ENCODE measurements at places on chromosomes 7 and 10. TPM values are rescaled to one million over a fixed set of nuclear protein-coding genes. Genes with fewer than 3 reads are reported as not detected.

DNA sequence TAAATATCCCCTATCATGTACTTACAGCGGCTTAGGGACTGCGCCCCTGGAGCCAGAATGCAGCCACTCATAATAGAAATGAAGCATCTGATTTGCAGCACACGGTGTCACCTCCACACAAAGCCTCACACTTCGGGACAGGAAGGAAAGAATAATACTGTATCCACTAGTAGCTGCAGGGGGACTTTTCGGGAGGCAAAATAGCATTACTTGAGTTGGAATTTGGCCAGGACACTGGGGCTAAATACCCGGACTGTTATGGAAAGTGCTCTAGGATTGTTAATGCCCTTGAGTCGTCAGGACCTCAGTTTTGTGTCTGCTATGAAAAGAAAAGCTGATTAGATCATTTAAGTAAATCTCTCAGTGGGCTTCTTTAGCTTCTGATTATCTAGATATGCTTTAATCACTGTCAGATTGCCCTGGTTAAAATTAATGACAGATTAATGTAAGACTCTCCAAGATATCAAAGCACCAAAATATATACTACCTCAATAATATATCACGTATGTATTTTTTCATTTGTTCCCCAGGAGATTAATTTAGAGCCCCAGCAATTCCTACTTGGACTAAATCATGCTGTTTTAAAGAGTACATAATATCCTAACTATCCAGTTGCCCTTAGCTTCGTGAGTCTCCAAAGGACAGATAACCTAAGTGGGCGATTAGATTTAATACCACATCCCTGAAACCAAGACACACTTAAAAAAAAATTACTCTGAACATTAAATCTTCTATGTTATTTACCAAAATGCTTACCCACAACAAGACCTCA lies 173.0 kb upstream of the NEBL start:
- no peak for DNase-seq

- no peak for DNase-seq
Observed at GRCh38 chr7:112012242-112012641, 194.0 kb downstream of the DOCK4 start.

- DNase-seq, result no peak
Observed at GRCh38 chr10:78596556-78596955, 472.2 kb upstream of the ZMIZ1 start.

- no peak for DNase-seq
Observed at GRCh38 chr7:33745934-33746333, 159.4 kb upstream of the BMPER start.

DNA sequence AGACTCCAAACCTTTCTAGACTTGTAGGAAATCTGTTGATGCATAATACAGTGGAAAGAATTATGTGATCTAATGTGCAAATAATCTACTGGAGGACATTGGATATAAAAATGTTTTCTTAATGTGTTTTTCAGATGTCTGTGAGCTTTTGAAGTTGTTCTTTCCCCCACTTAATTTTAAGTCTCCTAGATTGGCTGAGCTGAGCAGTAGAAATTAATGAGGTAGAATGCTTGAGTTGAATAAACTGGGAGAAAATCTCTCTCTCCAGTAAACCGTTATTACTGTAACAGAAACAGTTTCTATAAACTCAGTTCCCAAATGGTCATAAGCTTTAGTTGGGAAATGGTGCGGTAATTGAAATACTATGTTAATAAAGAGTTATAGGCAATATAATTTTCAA lies 15.7 kb downstream of the CSGALNACT2 start:
- DNase-seq, result no peak

- no peak for DNase-seq
Observed at GRCh38 chr7:124257638-124258308, 224.9 kb upstream of the TMEM229A start.

DNA sequence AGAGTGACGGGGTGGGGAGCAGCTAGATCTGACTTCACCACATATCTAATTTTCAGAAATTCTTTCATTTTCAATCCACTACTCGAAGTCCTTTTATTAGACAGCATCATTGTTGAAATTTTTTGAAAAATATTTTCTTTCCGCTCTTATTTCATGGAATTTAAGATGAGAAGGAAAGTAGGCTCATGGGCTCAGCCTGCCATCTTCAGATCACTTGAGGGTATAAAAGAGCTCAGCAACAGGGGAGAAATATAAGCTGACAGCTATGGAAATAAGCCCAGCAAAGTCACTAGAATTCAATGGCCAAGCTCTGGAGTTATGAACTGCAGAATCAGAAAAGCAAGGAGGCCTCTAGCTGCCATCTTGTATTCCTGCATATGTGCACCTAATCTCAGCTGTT lies 389.1 kb downstream of the XPNPEP1 start:
- no peak for DNase-seq

DNA sequence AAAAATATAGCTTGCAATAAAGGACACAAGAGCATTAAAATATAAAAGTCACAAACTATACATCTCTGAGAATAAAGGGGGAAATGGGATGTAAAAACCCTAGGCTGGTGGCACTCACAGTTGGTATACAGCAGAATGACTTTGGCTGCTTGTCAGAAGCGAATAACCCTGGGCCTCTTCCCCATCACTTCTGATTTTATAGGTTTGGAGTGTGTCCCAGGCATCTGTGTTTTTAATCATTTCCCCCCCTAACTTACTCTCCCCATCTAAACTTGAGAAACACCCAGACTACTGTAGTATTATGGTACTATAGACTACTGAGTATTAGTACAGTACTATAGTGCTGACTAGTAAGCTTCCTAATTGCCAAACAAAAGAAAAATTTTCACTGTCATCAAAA lies 1.8 kb upstream of the RPA3 start:
- no peak for DNase-seq

DNA sequence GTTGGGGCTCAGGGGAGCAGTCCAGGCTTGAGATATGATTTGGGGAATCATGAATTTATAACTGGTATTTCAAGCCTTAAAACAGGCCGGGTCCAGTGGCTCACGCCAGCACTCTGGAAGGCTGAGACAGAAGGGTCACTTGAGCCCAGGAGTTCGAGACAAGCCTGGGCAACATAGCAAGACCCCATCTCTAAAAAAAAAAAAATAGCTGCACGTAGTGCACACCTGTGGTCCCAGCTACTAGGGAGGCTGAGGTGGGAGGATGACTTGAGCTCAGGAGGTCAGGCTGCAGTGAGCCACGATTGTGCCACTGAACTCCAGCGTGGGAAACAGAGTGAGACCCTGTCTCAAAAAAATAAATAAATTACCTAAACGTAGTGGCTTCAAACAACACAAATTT lies 81.7 kb upstream of the GTF2I start:
- DNase-seq, result no peak

DNA sequence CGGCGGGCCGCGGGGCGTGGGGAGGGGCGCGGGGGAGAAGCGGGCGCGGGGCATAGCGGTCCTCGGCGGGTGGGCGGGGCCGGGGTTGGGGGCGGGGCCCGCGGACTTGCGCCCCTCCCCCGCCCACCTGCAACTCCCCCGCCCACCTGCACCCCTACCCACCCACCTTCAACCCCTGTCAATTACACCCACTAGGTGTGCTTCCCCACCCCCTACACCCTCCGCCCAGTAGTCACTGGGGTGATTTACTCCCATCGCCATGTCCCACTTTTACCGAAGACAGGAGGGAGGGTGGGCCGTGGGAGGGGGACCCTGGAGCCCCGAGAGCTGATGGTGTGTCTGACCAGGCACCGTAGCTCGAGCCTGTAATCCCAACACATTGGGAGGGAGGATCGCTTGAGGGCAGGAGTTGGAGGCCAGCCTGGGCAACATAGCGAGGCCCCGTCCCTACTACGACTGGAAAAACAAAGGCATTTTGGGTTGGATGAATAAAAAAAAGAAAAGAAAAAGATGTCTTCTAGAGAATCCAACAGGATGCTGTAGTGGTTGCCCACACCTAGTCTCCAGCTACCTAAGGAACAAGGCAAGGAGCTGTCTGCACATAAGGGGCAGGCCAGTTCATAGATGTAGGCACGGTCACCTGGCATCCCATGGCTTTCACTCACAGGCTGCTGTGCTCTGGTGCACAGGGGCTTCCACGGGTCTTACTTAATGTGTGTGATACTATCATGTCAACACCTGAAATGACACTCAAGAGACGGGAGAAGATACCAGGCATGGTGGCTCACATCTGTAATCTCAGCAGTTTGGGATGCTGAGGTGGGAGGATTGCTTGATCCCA lies 761 bp downstream of the KCTD7 start:
- peak; percentile 9 for DNase-seq

DNA sequence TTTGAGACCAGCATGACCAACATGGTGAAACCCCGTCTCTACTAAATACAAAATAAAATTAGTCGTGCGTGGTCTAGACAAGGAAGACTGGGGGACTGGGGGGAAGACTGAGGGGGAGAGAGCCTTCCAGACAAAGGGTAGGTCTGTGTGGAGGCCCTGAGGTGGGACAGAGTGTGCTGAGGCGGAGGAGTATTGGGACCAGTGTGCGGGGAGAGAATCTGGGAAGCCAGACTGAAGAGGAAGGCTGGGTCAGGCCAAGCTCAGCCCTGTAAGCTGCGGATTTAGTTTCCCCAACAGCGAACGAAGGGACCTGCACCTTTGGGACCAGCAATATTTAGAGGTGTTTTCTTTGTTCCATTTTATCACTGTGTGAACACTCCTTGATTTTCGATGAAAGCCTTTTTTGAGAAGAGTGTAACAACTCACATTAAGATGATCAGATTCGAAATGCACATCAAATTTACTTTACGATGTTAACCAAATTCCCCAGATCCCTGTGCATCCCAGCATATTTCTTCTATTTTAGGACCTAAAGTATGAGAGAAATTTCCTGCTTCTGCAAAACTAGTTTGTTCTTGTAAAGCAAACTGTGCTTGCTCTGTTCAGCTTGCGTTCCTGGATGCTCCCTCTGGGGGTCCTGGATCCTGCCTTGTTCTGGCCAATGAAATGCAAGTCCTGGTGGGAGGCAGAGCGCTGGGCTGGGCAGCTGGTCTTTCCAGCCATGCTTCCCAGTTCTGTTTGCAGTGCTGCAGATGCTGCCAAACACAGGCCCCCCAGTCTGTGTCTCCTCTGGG lies 39.4 kb downstream of the PLAU start:
- DNase-seq, result no peak

- DNase-seq, result no peak
Observed at GRCh38 chr10:61845950-61846268, 55.6 kb upstream of the ARID5B start.

DNA sequence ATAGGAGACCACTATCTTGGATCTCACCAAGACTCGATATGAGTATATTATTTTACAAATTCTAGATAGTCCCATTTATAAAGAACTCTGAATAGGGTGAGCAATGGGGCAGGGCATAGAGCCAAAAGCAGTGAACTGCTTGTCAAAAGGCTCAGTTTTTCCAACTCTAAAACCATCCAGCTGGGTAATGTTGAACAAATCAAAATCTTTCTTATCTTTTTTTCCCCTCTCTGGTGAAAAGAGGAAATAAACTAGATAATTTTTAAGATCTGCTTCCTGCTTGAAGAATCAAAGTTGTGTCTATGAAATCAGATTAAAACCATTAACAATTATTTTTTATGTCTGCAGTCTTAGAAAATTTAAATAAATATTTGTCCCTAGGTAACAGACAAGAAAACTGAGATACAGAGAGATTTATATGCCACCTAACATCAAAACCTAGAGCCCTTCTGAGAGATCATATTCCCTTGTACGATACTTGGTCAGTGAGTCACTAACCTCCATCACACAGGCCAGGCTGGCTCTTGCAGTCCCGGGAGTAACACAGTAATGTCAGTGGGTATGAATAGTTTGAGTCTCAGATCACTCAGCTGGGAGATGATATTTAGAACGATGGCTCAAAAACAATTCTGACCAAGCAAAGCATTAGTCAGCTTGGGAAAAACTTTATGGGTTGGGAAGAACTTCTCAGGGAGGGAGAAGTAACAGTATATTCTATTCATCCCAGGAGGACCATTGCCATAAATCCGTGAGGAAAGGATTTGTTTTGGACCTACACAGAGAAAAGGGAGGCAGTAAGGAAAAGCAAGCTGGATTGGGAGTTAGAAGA lies 178.8 kb downstream of the REEP3 start:
- peak; percentile 95 for DNase-seq

DNA sequence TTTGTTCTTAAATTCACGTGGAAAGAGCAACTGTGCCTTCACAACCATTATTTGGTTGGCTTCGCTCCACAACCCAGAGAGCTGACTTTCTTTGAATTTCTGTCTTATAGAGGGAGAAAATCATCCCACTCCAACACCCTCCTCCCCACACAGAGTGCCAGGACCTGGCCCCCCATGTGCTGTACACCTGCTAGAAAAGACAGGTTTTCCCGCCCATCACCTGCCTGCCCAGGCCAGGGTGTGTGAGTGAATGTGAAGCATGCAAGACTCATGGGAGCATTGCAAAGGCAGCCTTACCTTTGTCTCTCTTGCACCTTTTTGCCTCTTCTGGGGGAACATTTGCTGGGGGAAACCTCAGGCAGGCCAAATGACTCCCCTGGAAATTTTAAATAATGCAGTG lies 319.0 kb downstream of the TNS3 start:
- no peak for DNase-seq

DNA sequence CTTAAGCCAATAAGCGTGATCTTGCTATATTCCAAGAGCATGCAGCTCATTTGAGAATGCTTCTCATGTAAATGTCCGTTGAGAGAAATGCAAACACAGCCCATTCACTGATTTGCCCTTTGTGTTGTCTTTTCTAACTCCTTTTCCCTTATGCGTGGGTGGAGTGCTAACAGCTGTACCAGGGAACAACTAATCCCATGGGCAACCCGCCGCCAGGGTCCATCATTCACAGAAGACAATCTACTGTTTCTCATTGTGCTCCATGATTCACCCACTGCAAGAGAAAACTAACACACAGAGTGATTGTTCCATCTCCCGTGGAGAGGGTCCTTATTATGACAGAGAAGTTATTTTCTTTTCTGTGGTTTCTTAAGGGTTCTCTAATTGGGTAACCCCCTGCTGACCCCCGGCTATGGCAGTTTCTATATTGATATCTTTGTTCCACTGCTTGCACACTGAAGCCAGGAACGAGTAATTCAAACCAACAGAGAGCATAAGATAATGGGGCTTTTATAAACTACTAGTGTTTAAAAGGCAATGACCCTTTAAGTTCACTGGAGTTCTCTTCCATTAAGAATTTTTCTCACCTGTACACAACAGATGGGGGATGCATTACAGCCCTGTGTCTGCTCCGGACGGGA lies 298.7 kb downstream of the BAMBI start:
- no peak for DNase-seq

DNA sequence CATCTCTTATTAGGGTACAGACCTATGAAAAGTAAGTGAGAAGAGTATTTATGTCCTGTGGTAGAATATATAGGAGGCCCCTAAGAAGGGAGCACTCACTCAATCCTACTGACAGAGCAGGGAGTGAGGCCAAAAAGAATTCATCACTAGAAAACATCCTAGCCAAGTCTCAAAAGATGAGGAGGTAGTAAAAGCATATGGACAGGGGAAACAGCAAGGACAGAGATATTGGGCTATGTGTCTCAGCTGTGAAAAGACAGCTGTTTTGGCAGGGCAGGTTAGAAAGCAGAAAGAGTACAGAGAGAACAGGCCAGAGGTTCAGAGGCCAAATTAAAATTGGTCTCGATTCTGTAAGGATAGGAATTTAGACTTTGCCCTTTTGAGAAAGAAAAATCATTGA lies 548.3 kb upstream of the ANKRD30A start:
- no peak for DNase-seq

PPP1R3C gene
- total RNA-seq, result 109 TPM
